ENCODE measurements at places on chromosomes 1 and 21.

DNA sequence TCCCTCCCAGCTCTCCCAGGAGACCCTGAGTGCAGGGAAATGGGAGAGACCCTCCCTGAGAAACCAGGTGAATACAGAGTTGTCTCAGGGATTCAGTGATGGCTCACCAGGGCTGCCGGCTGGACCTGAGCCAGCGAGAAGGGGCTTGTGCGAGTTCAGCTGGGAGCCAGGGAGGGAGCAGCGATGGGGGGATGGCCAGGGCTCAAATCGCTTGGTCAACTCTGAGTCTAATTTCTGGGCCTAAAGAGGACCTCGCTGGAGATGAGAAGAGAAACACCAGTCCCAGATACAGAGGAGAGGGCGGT, 6.5 kb downstream of the FCGR2A start:
- no peak for DNase-seq

DNA sequence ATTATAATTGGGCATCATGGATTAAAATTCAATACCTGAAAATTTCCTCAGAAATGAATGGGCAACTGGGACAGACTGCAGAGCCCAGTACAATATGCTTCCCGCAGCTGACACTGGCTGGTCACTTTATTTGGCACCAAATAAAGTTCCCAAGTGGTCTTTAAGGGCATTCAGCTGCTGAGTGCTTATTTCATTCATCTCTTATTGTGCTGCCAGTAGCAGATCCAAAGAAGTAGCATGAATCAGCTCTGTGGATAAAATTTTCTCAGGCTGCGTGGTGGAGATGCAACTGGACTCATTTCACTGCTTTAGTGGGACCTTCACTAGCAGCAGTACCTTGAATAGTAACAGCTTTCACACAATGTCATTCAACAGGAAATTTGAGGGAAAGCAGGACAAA, 226.3 kb upstream of the ADGRL2 start:
- no peak for DNase-seq

DNA sequence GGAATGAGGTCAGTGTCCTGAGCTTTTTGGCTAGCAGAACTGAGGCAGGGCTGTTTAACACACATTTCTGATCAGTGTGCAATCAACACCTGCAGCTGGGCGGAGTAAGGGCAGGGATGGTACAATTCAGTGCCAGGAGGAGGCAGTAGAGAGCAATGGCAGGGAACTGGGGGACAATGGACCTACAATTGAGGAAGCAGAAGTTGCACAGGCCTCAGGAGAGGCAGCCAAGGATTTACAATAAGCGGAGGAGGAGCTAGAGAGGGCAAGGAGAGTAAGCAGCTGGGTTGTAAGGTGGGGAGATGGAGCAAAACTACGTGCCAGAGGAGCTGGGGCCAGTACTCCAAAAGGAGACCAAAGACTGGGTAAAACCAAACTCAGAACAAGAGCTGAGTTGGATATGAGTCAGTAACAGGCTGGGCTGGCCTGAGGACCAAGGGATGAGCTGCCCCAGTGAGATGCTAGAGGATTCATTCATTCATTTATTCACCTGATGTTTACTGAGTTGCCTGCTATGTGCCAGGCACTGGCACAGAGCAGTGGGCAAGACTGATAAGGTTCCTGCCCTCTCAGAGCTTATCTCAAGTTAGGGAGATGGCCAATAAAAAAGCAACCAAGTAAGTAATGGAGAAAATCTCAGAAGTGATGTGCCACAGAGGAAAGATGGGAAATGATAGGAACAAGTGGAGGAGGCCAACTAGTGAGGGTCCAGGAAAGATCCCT, 10.4 kb upstream of the GALE start:
- peak; percentile 69 for DNase-seq

DNA sequence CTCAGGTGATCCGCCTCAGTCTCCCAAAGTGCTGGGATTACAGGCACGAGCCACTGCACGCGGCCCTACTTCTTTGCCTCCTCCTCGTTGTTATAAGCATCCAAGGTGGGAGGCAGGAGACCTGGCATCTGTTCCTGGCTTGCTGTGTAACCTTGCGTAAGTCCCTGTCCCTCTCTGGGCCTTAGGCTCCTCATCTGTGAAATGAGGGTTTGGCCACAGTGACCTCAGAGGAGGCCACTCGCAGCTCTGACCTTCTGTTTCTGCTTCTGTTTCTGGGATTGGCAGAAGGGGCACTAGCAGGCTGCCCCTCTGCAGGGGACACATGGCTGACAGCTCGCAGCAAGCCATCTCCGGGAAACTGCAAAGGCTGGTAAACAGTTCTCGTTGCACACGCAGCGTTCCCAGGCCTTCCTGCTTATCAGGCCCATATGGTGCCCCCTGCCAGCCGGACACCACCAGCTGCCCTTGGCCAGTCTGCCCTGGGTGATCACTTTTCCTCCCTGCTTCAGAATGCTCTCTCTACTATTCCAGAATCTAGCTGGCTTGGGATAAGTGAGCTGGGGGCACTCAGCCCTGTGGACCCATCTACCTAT, 2.6 kb upstream of the LDLRAP1 start:
- no peak for DNase-seq

GRCh38 chr1:96290801-96291200, 430.8 kb upstream of the PTBP2 start:
- DNase-seq: no peak

- no peak for DNase-seq
Measured at GRCh38 chr1:241336335-241336734, 20.7 kb downstream of the RGS7 start.

All from islet precursor cell (in vitro differentiated cells).